ENCODE measurements at places on chromosomes 7 and 10.

GRCh38 chr7:68470836-68471435 is 1127.3 kb upstream of the AUTS2 start:
- DNase-seq, result peak; percentile 31

DNA sequence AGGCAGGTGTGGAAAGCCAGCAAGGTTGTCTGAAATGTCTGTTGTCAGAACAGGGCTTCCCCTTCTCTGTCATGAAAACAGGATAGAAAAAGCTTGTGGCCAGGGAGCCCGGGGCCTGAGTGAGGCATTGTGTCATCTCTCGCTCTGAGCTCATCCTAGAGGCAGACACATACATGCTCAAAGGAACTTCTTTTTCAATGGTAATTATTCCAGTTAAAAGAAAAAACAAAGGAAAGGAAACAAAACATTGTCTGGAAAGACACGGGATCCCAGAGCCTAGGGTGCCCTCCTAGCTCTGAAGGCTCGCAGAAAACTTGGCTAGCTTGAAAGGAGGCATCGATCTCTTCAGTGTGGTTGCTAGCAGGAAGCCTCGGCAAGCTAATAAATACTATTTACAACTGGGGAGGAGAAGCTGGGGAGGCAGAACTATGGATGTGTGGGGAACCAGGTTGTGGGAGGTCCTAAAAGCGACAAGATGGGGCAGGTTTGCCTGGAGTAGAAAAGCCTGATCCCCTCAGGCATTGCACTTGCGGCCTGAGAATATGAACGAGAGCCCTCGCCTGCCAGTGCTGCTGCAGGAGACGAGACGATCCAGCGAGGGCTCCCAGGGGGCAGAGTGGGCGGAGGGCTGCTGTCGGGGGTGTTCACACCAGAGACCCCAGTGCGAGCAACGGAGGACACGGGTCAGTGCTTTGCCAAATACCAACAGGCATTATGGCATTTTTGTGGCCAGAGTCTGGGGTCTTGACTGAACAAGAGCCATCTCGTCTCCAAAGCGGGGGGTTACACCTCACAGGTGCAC is 32.8 kb upstream of the DGKI start:
- no peak for DNase-seq

GRCh38 chr7:2621061-2621828 is 10.5 kb upstream of the TTYH3 start:
- DNase-seq, result no peak

DNA sequence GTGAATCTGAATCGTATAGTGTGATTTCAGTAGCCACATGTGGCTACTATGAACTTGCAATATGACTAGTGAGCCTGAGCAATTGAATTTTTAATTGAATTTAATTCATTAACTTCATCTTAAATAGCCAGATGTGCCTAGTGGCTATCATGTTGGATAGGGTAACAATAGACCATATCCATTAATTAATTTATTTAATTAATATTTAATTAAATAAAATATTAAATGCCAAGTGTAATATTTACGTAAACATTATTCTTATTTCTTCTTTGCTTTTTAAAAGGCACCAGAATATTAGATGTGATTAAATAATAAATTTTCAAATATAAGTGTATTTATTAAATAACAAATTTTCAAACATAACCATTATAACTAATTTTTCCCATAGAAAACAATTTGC is 354.4 kb downstream of the PLXDC2 start:
- DNase-seq, result no peak

- DNase-seq, result no peak
These were observed 42.1 kb upstream of the WIPF3 start for GRCh38 chr7:29764227-29764626.

- no peak for DNase-seq
These were observed 38.6 kb downstream of the ZNRF2 start for GRCh38 chr7:30323006-30323355.

DNA sequence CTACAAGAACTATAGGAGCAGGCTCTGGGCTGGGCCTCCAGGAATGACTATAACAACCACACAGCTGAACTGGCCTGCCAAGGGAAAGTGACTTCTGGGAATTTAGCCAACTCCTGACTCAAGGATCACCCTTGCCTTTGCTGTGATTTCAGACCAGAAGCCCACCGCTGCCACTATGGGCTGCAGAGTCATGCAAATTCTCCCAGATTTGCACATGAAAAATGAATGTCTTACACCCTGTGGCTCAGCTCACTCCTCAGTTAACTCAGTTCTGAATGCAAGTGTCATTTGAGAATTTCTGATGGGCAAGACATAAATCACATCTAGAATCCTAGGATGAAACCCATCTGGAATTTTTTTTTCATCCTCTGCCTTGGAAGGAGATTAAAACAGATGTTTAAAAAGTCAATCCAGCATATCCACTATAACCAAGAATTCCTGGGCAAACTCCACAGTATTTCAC is 186.5 kb upstream of the BET1 start:
- DNase-seq, result no peak

GRCh38 chr7:53768186-53768585 is 732.8 kb downstream of the POM121L12 start:
- DNase-seq, result no peak

GRCh38 chr7:28060371-28060950 is 120.1 kb downstream of the JAZF1 start:
- no peak for DNase-seq

GRCh38 chr10:68594405-68594804 is 34.3 kb downstream of the TET1 start:
- no peak for DNase-seq

GRCh38 chr10:44177610-44178009 is 207.3 kb downstream of the CXCL12 start:
- no peak for DNase-seq

DNA sequence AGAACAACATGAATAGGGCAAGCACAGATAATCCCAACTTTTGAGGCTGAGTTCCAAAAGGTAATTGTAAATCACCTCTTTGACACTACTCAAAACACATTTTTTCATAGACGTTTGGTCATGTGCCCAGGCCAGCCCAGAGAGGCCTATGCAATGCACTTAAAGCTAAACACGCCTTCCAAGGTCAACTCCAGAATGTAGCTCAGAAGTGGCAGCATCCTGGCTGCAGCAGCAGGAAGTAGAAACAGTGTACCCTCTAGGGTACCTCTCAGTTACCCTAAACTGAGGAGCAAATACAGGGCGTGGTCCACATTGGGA is 58.7 kb downstream of the OSBPL3 start:
- DNase-seq, result peak; percentile 8

- DNase-seq, result no peak
These were observed 25.6 kb downstream of the PRF1 start for GRCh38 chr10:70576803-70577517.

DNA sequence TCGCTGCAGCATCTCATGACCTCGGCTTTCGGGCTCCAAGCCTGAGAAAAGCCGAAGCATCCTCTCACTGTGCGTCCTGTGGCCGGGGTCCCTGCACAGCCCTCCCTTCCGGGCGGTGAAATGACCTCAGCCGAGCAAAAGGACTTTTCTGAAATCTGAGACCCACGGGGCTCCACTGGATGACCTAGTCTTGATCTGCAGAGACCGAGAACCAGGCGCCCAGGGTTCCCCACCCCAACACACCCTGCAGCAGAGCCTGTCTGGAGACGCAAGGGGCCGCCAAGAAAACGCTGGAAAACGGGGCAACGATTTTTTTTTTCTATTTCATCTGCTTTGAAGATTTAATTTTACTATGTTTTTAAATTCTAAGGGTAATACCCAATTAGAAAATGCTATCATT is 31.7 kb downstream of the NPS start:
- no peak for DNase-seq

DNA sequence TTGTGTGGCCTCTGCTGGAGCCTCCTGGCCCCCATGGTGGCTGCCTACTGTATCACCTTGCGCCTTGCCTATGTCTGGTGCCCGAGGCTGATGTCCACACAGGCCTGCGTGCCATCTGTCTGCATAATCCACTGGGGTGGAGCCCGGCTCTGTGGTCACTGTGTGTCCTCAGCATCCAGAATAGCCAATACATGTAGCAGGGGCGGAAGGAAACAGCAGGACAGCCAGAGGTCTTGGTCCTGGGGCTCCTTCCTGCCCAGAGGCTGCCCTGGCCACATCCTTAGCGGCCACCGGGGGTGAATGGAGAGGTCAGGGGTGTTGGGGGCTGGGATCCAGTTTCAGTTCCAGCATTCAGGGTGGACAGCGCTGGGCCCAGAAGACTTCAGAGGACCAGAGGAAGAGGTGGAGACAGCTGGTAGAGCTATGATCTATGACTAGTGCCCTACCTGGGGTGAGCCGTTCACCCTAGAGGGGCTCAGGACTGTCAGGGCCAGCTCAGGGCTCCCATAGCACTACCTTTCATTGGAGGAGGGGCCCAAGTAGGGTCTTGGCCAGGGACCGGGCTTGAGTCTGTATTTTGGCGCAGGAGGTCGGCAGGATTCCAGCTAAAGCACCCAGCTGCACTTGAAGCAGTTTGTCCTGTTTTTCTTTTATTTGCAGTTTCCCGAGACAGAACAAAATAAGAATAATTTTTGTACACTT is 15.9 kb downstream of the YKT6 start:
- no peak for DNase-seq
